ELR (cell line): ENCODE measurements at places on chromosomes 13 and 19.

DNA sequence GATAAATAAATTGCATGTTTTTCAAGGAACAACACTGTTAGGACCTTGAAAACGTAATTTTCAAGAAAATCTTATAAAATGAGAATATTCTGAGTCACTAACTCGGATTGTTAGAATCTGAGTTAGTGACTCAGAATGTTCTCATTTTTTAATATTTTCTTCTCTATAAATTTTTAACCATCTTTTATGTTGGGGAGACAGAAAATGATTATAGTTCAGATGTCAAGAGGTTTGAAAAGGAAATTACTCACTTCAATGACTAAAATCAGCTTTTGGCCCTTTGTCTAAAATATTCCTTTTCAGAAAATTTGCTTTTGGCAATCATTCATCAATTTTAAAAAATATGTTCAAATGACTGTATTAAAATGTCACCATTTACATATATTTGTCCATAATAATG is 264.2 kb upstream of the EDNRB start:
- DNase-seq = peak; percentile 66

DNA sequence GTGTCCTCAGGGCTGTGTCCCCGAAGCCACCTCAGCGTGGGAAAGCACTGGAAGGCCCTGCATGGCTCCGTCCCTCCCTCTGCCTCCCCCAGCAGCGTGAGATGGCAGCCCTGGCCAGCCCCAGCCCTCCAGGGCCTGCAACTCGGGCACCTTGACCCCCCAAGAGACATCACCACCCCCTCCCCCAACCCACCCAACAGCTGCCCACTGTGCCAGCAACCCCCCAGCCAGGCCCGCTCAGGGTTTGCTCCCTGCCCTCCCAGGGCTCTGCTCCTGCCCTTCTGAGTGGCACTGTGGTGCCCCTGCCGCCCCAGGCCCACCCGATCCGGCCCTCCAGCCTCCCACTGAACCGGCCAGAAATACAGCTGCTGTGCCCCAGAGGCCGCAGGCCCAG is 1.5 kb upstream of the ASPDH start:
- DNase-seq = no peak

GRCh38 chr19:4780860-4781259 is 10.7 kb upstream of the FEM1A start:
- no peak for DNase-seq

DNA sequence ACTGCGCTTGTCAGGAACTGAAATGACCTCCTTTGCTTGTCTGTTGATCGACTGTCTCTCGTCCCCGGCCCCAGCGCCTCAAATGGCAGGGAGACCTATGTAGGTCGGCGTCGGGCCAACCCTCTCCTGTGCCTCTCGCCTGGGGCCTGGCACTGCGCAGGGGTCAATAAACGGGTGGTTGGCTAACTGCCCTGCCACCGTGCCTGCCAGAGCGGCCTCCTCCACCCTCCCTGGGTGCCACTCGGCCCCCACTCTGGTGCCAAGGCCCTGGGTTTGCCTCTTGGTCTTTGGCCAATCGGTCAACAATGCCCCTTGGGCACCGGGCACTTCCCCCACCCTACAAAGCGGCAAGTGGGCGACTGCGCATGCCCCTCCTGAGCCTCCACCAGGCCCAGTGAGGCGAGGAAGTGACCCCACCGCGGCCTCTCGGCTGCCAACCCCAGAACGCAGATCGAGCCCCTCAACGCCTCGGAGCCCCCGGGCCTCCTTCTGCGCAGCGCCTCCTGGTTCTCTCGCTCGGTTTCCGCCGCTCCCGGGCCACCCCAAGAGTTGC is 1.1 kb downstream of the KEAP1 start:
- peak; percentile 64 for DNase-seq

- DNase-seq = no peak
Observed at GRCh38 chr19:44850641-44851109, 4.6 kb downstream of the NECTIN2 start.

DNA sequence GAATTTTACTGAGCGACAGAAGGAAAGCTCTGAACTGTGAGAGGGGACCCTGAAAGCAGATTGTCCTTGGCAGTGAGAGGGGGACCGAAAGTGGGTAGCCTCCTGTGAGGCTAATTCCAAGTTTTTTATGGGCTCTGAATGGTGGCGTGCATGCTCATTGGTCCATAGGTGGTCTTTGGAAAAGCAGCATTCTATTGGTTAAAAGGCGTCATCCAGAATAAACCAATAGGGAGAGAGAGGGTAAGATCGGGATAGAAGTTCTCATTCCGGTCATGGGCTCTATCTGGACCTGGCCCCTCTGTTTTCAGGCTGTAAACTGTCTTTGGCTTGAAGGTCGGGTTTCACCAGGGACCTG is 539.8 kb upstream of the PCDH9 start:
- no peak for DNase-seq

DNA sequence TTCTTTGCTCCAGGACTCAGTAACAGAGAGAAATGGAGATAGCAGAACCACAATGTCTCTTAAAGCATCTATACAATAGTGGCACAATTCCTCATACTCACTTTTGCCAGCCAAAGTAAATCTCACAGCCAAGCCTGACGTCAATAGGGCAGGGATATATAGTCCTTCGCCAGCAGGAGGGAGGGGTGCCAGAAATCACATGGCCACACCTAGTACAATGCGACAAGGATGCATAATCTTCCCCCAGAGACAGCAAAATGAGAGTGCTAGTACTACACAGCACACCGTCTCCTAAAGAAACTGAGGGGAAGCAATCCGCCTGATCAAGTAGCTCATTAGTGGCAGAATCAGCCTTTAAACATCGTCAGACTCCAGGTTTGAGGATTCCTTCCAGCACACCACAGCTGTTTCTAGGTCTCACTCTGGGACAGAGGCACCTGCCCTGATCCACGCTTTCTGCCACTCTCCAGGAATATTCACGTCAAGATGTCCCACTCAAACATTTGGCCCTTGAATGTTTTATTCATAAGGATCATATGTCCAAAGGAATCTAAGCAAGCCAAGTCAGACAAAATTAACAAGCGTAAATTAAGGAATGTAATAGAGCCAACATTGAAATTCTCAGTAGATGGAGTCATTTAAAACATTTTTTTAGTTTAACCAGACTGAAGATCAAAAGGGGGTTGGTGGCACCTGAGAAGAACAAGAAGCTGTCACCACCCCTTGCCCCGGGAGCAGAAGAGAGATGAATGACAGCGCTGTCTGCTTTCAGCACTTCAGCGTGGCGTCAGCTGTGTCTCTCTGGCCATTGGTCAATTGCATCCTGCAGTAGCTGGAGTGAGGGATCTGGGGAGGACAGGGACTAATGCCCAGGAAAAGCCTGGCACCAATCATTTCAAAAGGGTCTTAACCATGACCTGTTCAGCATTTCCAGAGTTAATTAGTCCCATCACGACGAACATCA is 63.5 kb upstream of the SERP2 start:
- DNase-seq = no peak

DNA sequence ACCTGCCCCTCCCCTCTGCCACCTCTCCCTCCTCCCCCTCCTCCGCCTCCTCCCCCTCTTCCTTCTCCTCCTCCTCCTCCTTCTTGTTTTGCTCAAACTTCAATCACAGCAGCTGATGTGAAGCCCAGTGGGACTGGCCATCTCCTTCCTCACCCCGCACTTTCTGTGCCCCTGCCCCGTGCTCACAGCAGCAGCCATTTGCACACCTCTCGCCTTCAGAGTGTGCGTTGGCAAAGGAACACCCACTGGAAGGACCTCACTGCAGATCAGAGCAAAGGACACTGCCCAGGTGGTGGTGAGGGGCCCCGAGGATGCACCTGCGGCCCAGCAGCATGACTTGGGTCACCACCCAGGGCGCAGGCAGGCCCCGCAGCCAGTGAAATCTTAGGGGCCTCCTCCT is 98.8 kb downstream of the SOX1 start:
- DNase-seq = no peak

- no peak for DNase-seq
Observed at GRCh38 chr13:28358708-28359107, 136.2 kb downstream of the FLT1 start.

GRCh38 chr19:33552928-33553279 is 31.3 kb upstream of the PEPD start:
- DNase-seq = no peak

- DNase-seq = peak; percentile 28
Observed at GRCh38 chr13:32023698-32024097, 7.9 kb upstream of the FRY start.

GRCh38 chr13:98252931-98253470 is 75.9 kb upstream of the RNF113B start:
- DNase-seq = peak; percentile 86

- peak; percentile 45 for DNase-seq
Observed at GRCh38 chr19:11382898-11383705, 1.0 kb downstream of the EPOR start.

- DNase-seq = no peak
Observed at GRCh38 chr13:32748305-32748704, 162.1 kb downstream of the PDS5B start.

GRCh38 chr13:98103531-98103930 is 39.4 kb upstream of the FARP1 start:
- peak; percentile 53 for DNase-seq

DNA sequence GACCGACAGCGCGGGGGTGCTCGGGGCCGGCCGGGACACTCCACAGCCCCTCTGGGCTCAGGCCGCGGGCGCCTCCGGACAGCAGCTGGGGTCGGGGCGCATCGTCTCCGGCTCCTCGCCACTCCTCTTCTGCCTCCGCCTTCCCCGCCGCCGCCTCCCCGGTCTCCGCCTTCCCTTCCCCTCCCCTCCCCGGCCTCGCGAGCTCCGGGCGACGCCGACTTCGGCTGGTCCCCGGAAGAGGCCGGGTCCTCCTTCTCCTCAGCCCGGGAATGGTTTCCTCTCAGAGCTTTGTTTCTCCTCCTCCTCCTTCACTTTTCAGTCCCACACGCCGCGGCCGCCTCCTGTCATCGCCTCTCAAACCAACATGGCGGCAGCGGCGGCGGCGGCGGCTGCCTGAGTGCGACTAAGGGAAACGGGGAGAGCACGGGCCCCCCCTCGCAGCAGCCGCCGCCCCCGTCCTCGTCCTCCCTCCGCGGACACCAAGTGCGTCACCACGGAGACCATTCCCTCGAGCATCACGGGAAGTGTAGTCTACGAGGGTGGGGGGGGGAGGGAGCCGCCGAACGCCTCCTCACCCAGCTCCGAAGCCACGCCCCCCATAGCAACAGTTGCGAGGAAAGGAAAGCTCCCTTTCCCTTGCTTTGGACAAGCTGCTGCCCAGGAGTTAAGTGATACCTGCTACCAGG is at the start of gene UBL3:
Gene UBL3, minus strand, starts transcription at position 405 of the 686 bp plus-strand sequence. CDS start 1,079 bp downstream, outside the sequence.
- peak; percentile 97 for DNase-seq

DNA sequence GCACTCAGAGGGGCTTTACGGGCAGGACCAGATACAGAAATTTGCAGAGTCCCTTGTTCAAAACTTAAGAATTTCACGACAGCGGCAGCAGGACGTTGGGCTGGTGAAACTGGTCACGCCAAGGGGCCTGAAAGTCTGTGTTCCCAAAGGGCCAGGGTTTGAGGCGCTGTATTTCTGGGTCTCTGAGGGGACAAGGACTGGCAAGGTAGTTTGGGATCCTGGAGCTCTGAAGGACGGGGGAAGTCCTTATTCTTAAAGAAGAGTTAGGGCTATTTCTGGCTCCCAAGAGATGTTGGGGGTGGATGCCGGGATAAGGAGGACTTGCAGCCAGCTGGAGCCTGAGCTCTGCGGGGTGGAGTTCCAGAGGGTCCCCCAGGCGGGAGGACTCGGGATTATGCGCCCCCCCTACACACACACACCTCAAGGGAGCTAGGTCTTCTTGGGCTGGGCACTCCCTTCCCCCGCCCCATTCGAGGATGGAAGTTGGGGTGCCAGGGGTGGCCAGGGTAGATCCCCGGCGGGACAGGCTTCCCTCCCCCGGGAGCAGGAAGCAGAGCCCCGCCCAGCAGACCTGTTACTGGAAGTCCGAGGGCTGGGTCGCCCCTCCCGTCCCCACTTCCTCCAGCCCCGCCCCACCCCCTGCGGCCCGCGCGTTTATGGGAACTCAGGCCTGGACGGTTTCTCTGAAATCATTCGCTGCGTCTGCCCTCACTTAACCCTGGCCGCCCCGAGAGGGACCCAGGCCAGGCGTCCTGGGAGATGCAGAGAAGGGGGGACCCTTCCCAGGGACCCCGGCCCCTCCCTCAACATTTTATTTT is 5.6 kb downstream of the BCL3 start:
- peak; percentile 89 for DNase-seq

- peak; percentile 73 for DNase-seq
Observed at GRCh38 chr13:44142941-44143665, 230.5 kb upstream of the SERP2 start.

DNA sequence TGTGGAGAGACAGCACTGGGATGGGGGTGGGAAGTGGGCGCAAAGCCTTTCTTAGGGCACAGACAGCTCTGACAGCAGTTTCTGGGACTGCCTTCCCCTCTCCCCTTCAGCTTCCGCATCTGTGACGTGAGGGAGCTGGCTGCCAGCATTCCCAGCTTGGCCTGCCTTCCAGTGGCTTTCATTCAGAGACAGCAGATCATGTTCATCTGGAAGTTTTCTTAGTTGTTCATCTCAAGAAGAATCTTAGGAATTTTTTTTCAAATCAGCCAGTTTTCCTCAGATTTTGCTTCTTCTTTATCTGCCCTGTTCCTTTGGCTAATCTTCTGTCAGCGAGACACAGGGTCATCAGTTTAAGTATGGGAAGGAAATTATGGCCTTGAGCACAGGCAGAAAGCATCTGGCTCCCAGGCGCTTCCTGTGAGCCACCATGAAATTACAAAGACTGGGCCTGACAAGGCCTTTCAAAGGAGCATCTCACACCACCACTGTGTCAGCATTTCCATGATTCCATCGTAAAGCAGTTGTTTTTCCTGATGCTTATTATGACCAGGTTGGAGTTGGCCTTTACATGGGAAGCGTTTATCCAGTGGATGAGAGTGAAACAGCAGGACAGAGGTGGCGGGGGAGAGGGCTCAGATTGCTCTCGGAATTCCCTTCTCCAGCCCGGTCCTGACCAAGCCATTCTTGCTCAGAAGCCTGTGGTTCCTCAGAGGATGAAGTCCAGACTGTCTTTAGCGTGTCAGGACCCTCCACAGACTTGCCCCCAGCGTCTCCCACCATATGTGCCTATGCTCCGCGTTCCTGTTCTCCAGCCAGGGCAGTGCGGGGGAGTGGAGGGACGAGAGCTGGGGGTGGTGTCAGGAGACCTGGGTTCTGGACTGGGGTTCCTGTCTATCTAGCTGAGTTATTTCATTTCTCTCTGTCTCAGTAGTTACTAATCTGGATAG is 43.6 kb downstream of the ARHGAP35 start:
- peak; percentile 42 for DNase-seq
